ENCODE measurements at places on chromosomes 2 and 18. TPM values are rescaled to one million over a fixed set of nuclear protein-coding genes. Genes with fewer than 3 reads are reported as not detected.

Gene PROKR1
- not detected for polyA plus RNA-seq

Gene CYS1
- polyA plus RNA-seq = 3.1 TPM

Gene DSEL
- 38.2 TPM for polyA plus RNA-seq

Gene RNF25
- polyA plus RNA-seq = 37.8 TPM

Gene MIB1
- polyA plus RNA-seq = 5.1 TPM

Gene GPR35
- polyA plus RNA-seq = 0.27 TPM

Gene RGPD3
- polyA plus RNA-seq = 0.08 TPM

Gene EVA1A
- polyA plus RNA-seq = 149 TPM

Gene MALL
- polyA plus RNA-seq = 61.6 TPM

Gene SCN3A
- not detected for polyA plus RNA-seq

Gene CCDC102B
- 0.56 TPM for polyA plus RNA-seq

Gene TDRD15
- polyA plus RNA-seq = not detected

Gene MYOM1
- polyA plus RNA-seq = 0.42 TPM

Gene DAW1
- 1.1 TPM for polyA plus RNA-seq

Gene MPHOSPH10
- 26.6 TPM for polyA plus RNA-seq

Gene ARHGAP28
- polyA plus RNA-seq = 0.20 TPM

Gene MAP3K20
- 68.9 TPM for polyA plus RNA-seq

Gene ZNF532
- 14.3 TPM for polyA plus RNA-seq

Gene SPATA3
- not detected for polyA plus RNA-seq

Gene NTSR2
- polyA plus RNA-seq = not detected

Gene RAB12
- polyA plus RNA-seq = 4.4 TPM

Gene SLC5A7
- polyA plus RNA-seq = not detected

Gene RNF152
- polyA plus RNA-seq = 2.3 TPM

Gene MATN3
- 2.0 TPM for polyA plus RNA-seq

Gene AGXT
- not detected for polyA plus RNA-seq

Gene REG3G
- polyA plus RNA-seq = not detected

Gene ALPP
- polyA plus RNA-seq = not detected

Gene CCBE1
- polyA plus RNA-seq = 33.6 TPM

Gene RANBP2
- polyA plus RNA-seq = 12.0 TPM

Gene RNF144A
- polyA plus RNA-seq = 0.67 TPM

Gene NRBP1
- polyA plus RNA-seq = 219 TPM

Gene TXNDC2
- not detected for polyA plus RNA-seq

Gene ANKRD29
- 8.9 TPM for polyA plus RNA-seq

Gene MYCN
- not detected for polyA plus RNA-seq

Gene OSBPL1A
- polyA plus RNA-seq = 14.9 TPM

Gene CDKL4
- polyA plus RNA-seq = not detected

Gene MC2R
- not detected for polyA plus RNA-seq

Gene MCEE
- polyA plus RNA-seq = 33.3 TPM

Gene CFAP65
- polyA plus RNA-seq = not detected

Gene CHRND
- polyA plus RNA-seq = not detected

Gene TGFA
- polyA plus RNA-seq = 9.7 TPM

Gene SNORC
- not detected for polyA plus RNA-seq

Gene HOXD1
- 2.2 TPM for polyA plus RNA-seq

Gene HTR2B
- polyA plus RNA-seq = 0.15 TPM

Gene DTNB
- 4.1 TPM for polyA plus RNA-seq

Gene CCDC74A
- 11.3 TPM for polyA plus RNA-seq

Gene TPGS2
- polyA plus RNA-seq = 206 TPM

Gene MFSD2B
- polyA plus RNA-seq = not detected

Gene ABCB11
- polyA plus RNA-seq = not detected

All from GM23248 (cell line).